ENCODE measurements at places on chromosomes 1 and 21.

- peaks cover 3% of the 10 kb centered on the region for H3K27me3 ChIP-seq
- H3K4me1 ChIP-seq, result peaks cover 9% of the 10 kb centered on the region
- peaks cover 1% of the 10 kb centered on the region for H3K36me3 ChIP-seq
- H3K4me3 ChIP-seq, result no peak overlapping the region
- no peak for DNase-seq
These were observed 219.5 kb downstream of the HLX start for GRCh38 chr1:221098471-221099405.

GRCh38 chr1:11749203-11749689 is 12.7 kb upstream of the C1orf167 start:
- peaks cover 17% of the 10 kb centered on the region for H3K36me3 ChIP-seq
- peak overlapping the region; percentile 74 for H3K27ac ChIP-seq
- peaks cover 19% of the 10 kb centered on the region for H3K4me1 ChIP-seq
- no peaks in the 10 kb centered on the region for H3K27me3 ChIP-seq

GRCh38 chr21:40383951-40384350 is 463.0 kb downstream of the DSCAM start:
- no peaks in the 10 kb centered on the region for H3K4me1 ChIP-seq
- no peaks in the 10 kb centered on the region for H3K27me3 ChIP-seq
- no peak for DNase-seq
- H3K36me3 ChIP-seq, result no peaks in the 10 kb centered on the region

DNA sequence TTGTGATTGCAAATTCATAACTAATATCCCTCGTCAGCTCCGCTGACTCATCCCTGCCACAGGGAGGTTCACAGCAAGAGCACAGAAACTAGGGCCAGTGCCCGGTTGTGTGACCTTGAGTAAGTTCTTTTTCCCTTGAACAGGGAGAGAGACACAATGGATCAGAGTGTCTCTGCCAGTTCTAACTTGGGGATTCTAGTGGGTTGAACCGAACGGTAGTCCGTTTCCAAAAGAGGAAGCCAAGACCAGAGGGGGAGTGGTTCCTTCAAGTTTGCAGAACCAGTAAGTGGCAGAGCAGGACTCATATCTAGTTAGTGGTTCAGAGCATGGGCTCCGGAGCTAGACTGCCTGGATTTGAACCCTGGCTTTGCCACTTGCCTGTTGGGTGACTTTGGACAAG is 4.9 kb upstream of the SHISA4 start:
- H3K4me1 ChIP-seq, result no peaks in the 10 kb centered on the region
- DNase-seq, result no peak
- H3K27me3 ChIP-seq, result peaks cover 19% of the 10 kb centered on the region
- no peak overlapping the region for H3K27ac ChIP-seq
- H3K4me3 ChIP-seq, result no peak overlapping the region

- H3K4me3 ChIP-seq, result no peak overlapping the region
- peaks cover under 1% of the 10 kb centered on the region for H3K36me3 ChIP-seq
- peaks cover 2% of the 10 kb centered on the region for H3K4me1 ChIP-seq
- H3K27me3 ChIP-seq, result peaks cover 17% of the 10 kb centered on the region
These were observed 4.7 kb downstream of the SLC35F3 start for GRCh38 chr1:233909195-233909594.

GRCh38 chr1:222251847-222252246 is 296.1 kb downstream of the HHIPL2 start:
- no peaks in the 10 kb centered on the region for H3K4me1 ChIP-seq
- no peak overlapping the region for H3K4me3 ChIP-seq
- no peak for DNase-seq
- no peaks in the 10 kb centered on the region for H3K27me3 ChIP-seq

GRCh38 chr1:34843392-34844251 is 15.9 kb downstream of the SMIM12 start:
- peaks cover 4% of the 10 kb centered on the region for H3K4me1 ChIP-seq
- H3K27ac ChIP-seq, result no peak overlapping the region
- DNase-seq, result no peak
- no peak overlapping the region for H3K4me3 ChIP-seq
- no peaks in the 10 kb centered on the region for H3K27me3 ChIP-seq
- H3K36me3 ChIP-seq, result no peaks in the 10 kb centered on the region

- peaks cover 4% of the 10 kb centered on the region for H3K27me3 ChIP-seq
- H3K4me1 ChIP-seq, result peaks cover 23% of the 10 kb centered on the region
- no peak overlapping the region for H3K27ac ChIP-seq
- no peak overlapping the region for H3K4me3 ChIP-seq
- DNase-seq, result no peak
- H3K36me3 ChIP-seq, result peaks cover 8% of the 10 kb centered on the region
These were observed 3.0 kb downstream of the APP start for GRCh38 chr21:26167593-26167992.

GRCh38 chr1:206808615-206809014 is 36.3 kb upstream of the IL10 start:
- H3K4me1 ChIP-seq, result peaks cover 57% of the 10 kb centered on the region
- peaks cover 13% of the 10 kb centered on the region for H3K27me3 ChIP-seq
- H3K4me3 ChIP-seq, result no peak overlapping the region
- H3K36me3 ChIP-seq, result peaks cover 8% of the 10 kb centered on the region
- peak overlapping the region; percentile 15 for H3K27ac ChIP-seq

- no peak overlapping the region for H3K4me3 ChIP-seq
- no peaks in the 10 kb centered on the region for H3K36me3 ChIP-seq
- no peak for DNase-seq
These were observed 27.7 kb downstream of the KIAA1614 start for GRCh38 chr1:180940445-180940844.

DNA sequence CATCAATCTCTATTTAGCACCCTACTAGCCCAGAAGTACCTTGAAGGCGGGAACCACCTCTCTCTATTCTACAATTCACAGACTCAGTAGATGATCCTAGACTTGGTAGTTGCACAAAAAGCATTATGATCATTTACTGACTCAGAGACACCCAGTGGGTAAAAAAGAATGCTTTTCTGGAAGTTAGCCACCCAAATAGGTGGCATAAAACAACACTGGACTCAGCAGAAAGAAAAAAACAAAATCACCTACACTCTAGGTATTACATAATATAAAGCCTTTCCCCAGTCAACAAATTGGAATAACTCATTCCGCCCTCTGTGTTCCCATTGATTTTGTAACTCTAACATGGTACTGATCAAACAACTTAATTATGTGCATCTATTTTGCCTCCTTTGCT is 126.3 kb downstream of the PTPN14 start:
- peaks cover 8% of the 10 kb centered on the region for H3K36me3 ChIP-seq
- peaks cover 52% of the 10 kb centered on the region for H3K4me1 ChIP-seq
- DNase-seq, result no peak
- no peaks in the 10 kb centered on the region for H3K27me3 ChIP-seq
- H3K27ac ChIP-seq, result no peak overlapping the region

DNA sequence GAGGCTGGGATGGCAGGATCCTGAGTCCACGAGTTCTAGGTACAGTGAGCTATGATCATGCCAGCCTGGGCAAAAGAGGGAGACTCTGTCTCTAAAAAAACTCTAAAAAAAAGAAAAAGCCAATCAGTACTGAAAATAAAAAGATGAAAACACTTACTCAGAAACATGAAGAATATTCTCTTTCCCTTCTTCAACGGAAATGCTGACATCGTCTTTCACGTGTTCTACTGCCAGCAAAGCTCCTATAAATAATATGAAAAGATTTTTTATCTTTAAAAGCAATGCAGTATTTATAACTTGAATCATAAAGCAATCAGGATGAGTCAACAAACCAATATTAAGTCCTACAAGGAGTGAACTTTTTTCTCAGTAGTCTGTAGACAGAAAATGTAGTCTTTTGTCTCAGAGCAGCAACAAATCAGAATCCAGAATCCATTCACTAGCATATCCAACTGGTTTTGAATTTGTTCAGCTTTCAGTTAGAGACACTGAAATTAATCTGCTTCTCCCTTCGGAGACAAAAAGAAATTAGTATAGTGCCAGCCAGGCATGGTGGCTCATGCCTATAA is 6.2 kb downstream of the EPRS1 start:
- H3K4me1 ChIP-seq, result peaks cover 47% of the 10 kb centered on the region
- H3K4me3 ChIP-seq, result no peak overlapping the region
- no peaks in the 10 kb centered on the region for H3K27me3 ChIP-seq
- H3K36me3 ChIP-seq, result peaks cover 24% of the 10 kb centered on the region

DNA sequence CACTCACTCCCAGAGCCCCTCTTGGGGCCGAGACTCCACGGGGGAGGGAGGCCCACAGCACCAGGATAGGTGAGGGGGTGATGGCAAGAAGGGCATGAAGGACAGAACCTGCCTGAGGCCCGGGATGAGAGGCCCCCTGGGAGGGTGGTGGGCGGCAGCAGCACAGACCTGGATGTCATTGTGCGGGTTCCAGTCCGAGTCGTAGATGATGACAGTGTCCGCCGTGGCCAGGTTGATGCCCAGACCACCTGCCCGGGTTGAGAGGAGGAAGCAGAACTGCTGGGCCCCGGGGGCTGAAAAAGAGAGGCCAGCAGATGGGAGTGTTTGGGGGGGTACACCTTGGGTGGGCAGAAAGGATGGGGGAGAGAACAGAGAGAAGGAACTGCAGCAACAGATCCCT is 50.1 kb downstream of the CHD5 start:
- no peaks in the 10 kb centered on the region for H3K27me3 ChIP-seq
- H3K4me1 ChIP-seq, result no peaks in the 10 kb centered on the region
- H3K36me3 ChIP-seq, result no peaks in the 10 kb centered on the region
- H3K4me3 ChIP-seq, result no peak overlapping the region
- DNase-seq, result no peak

DNA sequence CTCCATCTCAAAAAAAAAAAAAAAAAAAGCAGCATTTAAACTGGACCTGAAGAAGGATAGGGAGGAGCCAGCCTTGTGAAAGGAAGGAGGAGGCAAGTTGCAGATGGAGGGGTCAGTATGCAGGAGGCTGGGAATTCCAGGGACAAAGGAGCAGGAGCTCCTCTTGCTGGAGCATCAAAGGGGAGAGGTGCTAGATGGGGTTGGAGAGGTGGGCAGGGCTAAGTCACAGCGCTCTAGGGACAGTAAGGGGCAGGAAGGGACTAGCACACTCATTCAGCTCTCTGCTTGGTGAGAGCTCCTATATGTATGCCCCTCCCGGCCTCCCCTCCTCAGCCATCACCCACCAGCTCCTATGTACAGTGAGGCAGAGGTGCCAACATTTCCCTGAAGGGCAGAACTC is 26.8 kb downstream of the MAP7D1 start:
- H3K4me1 ChIP-seq, result no peaks in the 10 kb centered on the region
- peaks cover 22% of the 10 kb centered on the region for H3K36me3 ChIP-seq
- H3K27ac ChIP-seq, result no peak overlapping the region
- H3K27me3 ChIP-seq, result no peaks in the 10 kb centered on the region

DNA sequence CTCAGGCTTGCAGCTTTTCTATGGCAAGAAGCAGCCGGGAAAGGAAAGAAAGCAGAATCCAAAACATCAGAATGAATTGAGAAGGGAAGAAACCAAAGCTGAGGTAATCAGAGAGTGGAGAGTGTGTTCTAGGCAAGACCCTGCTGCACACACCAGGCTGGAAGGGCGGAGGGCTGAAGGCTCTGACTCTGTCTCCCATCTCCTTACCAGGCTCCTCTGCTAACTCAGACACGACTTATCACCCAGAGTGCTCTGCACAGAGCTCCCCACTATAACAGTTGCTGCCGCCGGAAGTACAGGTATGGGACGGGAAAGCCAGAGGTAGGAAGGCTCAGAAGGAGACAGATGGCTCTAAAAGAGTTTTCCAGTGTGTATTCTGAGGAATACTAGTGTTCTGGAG is 1.2 kb downstream of the SCNM1 start:
- H3K4me1 ChIP-seq, result peaks cover 45% of the 10 kb centered on the region
- peaks cover 2% of the 10 kb centered on the region for H3K27me3 ChIP-seq
- H3K27ac ChIP-seq, result peak overlapping the region; percentile 97

DNA sequence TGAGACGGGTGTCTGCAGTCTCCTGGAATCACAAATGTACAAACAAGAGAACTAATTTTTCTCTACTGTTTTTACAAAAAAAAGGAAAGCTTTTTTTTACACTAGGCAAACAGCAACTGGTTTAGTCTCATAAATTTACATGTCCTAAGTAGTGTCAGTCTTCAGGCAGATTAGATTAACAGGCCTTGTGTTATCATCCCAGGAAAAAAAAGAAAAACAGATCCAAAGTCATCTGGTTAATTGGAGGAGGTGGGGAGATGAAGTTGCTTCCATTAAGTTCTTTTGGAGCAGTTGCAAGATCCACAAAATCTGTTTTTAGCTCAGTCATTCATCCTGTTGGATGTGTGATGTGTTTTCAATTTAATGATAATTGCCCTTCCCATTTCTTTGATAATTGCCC is 363.5 kb upstream of the ADGRL2 start:
- no peaks in the 10 kb centered on the region for H3K4me1 ChIP-seq
- no peaks in the 10 kb centered on the region for H3K27me3 ChIP-seq
- no peak overlapping the region for H3K27ac ChIP-seq
- no peak for DNase-seq
- H3K36me3 ChIP-seq, result no peaks in the 10 kb centered on the region
- H3K4me3 ChIP-seq, result no peak overlapping the region
